ENCODE measurements at places on chromosomes 5 and 9. TPM values are rescaled to one million over a fixed set of nuclear protein-coding genes. Genes with fewer than 3 reads are reported as not detected.
A peak's percentile ranks its signal among the peaks of the same experiment; 100 is the strongest.

Gene OR1J2
- total RNA-seq, result not detected

Gene MYMK
- not detected for total RNA-seq

Gene SPINK6
- 0.89 TPM for total RNA-seq

Gene KIAA0825
- total RNA-seq, result 2.8 TPM

Gene TRIM23
- 23.2 TPM for total RNA-seq

Gene AP3B1
- 70.5 TPM for total RNA-seq

Gene SLC25A2
- total RNA-seq, result not detected

Gene ARHGEF39
- 3.6 TPM for total RNA-seq

Gene CARD6
- total RNA-seq, result 8.5 TPM

Gene FBP2
- total RNA-seq, result not detected

Gene PCDHA4
- total RNA-seq, result 1.9 TPM

Gene BTNL8
- total RNA-seq, result 0.71 TPM

Gene TRIM7
- 29.8 TPM for total RNA-seq

Gene IL7R
- total RNA-seq, result 114 TPM

Gene SLC38A9
- 33.1 TPM for total RNA-seq

DNA sequence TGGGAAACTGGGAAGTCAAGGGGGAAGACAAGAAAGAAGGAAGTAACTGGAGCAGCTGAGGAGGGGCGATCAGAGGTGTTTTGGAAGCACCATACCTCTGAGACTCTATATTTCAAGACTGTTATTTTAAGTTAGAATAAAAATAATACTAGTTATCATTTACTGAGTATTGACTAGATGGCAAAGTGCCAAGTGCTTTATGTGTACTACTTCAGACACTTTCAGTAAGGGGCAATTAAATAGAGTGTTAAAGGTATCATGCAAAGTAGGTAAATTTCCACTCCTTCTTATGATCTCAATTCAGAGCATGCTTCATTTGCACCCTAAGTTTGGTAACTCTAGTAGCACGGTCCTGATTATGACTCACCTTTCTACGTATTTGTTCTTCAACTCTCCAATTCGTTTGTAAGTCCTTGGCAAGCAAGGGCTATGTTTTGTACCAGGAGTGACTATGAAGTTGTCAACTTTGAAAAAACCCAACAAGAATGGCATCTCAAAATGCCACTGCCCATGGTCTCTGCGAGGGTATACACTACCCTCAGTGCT lies 152.4 kb upstream of the RAPGEF1 start:
- no peak for DNase-seq

- DNase-seq, result no peak
Measured at GRCh38 chr5:127826011-127826410, 122.8 kb downstream of the CCDC192 start.

DNA sequence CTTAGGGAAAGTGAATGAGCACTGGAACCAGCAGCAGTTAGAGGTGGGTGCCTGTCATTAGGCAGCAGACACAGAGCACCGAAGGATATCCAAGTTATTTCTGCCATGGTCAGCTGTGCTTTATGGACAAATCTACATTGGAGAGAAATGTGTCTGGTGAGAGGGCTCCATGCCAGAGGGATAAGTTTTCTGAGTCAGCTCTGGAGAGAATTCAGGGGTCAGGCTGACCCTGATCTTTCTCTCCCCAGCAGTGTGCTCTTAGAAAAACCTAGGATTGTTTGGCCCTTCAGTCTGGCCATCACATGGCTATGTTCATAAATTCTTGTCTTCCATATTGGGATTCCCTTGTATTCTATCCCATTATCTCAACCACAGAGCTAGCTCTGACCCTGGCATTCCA lies 8.9 kb upstream of the IL17B start:
- no peak for DNase-seq

GRCh38 chr9:100437860-100438805 lies 11.2 kb downstream of the MSANTD3 start:
- peak; percentile 70 for DNase-seq

- DNase-seq, result no peak
Measured at GRCh38 chr9:2055203-2055658, 40.1 kb downstream of the SMARCA2 start.

DNA sequence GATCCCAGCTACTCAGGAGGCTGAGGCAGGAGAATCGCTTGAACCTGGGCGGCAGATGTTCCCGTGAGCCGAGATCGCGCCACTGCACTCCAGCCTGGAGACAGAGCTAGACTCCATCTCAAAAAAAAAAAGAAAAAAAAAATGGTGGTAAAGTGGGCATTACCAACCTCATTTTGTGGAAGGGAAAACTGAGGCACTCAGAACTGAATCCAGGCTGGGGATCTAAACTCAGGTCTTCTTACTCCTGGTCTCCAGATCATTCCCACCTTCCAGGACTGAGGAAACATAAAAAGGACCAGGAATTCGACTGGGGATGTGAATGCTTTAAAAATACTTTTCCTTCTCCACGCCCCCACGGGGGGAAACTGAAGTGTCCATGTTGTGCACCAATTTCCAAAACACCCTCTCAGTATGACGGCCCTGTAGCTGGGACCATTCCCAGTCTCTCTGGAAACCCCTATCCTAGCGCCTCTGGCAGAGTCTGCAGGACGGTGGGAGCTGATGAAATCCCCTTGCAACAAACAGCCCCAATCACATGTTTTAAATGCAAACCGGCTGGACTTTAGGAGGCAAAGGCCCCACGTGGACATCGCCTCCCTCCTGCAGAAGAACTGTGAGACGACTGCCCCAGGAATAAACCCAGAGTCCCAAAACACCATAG lies 8.9 kb upstream of the AKNA start:
- no peak for DNase-seq

DNA sequence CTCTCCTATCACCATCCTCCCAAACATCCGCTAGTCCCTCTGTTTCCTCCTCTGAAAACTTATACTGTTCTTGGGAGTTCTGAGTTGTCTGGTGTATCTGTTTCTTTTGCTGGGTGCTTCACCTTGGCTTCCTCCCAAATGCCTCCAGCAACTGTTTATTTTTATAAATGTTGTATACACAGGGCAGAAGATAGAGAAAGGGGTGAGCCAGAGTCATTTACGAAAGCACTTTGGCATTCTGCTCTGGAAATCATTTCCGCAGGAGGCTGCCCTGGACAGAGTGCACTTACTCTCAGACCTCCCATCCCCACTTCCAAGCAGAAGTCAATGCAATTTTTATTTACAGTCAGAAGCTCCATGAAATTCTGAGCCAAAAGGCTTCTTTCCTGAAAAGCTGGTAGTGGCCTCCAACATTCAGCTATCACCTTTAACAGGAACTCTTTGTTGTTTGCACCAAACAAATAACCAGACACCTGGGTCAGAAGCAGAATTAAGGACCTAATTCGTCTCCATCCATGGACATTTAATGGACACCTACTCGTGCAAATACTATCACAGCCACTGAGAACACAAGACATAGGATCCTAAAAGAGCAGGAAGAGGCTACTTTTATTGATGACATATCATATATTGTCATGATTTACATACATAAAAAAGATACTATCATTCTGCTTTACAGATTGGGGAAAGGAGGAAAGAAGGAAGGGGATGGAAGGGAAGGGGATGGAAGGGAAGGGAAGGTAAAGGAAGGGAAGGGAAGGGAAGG lies 229.5 kb upstream of the PAPPA start:
- DNase-seq, result peak; percentile 50

- DNase-seq, result no peak
Measured at GRCh38 chr9:96177005-96177718, 124.8 kb downstream of the HSD17B3 start.

DNA sequence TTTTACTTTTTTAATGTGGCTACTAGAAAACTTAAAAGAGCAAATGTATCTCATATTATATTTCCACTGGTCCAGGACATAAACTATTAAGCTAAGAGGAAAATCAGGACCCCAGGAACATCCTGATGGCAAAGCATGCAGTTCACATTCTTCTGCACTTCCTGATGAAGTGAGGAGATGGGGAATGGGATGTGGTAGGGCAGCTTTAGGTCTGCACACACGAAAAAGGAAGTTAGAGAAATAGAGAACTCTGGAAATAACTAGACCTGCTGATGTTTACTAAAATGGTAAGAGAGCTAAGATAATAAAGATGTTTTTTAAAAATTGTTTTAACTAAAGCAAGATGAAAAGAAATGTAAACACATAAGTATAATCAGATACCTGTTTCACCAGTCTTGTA lies 39.7 kb upstream of the NIPBL start:
- DNase-seq, result no peak

DNA sequence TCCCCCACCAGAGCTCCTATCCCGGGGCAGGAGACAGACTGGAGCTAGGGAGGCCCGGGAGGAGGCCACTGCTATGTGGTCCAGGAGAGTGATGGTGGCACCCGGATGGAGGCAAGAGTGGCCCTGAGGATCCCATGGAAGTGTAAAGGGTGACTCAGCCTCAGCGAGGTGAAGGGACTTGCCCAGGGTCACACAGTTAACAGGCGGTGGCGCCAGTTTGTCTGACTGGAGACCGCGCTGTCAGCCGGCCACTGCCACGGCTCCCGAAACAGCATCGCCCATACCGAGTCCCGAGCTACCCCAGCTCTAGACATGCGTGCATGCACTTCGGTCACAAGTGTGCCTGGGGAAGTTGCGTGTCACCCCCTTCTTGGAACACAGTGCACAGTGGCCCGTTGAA lies 165.9 kb downstream of the GAPVD1 start:
- no peak for DNase-seq

DNA sequence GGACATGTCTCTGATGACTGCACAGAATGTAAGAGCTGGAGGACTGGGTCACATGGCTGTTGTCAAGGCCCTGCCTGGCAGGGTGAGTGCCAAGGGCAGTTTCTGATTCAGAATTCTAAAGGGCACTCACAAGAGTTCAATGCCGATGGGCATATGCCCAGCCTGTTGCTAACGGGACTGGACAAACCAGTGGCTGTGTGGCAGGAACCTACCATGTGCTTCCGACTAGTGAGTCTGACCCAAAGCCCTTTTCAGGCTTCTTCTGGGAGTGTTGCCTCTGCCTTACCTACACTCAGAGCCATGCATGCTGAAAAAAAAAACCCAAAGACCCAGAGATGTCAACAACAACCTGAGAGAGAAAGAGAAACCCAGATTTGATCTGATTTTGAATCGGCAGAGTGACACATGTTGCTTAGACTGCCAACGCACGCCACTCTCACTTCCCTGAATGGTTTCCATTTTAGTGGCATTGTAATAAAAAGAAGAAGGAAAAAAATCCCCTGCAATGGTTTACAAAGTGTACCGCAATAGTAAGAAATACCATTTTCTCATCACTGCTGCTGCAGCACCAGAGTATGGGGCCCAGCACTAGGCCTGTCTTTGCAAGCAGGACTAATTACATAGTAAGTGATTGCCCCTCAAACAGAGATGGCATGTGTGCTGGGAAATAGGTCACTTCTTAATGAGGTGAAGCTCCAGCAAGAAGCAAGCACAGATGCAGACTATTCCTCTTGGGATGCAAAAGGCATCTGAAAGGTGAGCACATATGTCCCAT lies 194.3 kb downstream of the PALM2AKAP2 start:
- no peak for DNase-seq

DNA sequence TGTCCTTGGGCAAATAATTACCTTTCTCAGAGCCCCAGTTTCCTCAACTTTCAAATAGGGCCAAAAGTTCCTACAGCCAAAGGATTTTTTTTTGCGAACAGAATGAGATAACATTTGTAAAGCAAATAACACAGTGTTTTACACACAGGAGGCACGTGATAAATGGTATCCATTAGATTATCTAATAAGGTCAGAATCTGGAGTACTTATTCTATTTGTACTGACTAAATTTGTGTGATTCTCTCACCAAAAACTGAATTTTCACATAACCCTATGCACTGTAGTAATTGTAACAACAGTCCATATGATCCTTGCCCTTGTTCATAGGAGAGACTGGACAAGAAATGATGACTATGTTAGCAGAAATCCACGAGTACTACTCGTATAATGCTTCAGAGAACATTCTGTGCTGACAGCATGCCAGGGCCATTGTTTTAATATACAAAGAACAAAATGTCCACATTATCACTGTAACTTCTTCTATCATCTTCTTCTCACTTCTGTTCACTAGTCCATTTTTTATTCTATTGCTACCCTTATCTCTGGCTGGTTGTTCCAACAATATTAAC lies 13.9 kb upstream of the FEM1C start:
- no peak for DNase-seq

- DNase-seq, result no peak
Measured at GRCh38 chr5:132098151-132098594, 24.6 kb downstream of the CSF2 start.

DNA sequence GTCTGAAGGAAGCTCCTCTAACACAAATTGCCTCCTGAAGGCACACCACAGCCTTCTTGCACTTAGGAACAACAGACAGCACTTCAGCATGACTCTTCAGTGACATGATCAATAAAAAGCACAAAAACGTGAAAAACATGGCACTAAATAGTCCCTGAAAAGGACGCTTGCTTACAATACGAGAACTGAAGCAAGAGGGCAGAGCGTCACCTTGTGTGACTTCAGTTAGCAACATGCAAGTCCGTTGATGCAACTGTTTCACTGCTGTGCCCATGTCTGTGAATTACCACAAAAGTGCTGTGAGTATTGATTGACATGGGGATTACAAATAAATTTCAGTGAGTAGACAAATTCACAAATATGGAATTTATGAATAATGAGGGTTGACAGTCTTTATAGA lies 219.9 kb upstream of the GAS1 start:
- no peak for DNase-seq

DNA sequence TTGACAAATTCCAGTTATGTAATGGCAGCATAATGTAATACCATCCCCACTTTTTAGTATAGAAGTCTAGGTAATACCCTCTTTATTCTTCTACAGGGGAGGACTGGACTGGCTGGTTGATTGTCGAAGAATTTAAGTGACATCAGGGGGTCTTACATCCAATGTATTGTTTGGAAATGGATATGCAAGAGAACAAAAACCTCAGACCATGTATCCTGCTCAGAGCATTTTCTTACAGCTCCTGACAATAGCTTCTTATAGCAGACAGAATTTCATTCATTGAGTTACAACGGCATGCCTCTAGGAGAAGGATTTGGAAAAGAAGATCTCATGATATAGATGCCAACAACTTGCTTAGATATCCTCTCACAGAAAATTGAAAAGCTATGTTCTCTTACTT lies 2032.3 kb downstream of the EFNA5 start:
- DNase-seq, result no peak

DNA sequence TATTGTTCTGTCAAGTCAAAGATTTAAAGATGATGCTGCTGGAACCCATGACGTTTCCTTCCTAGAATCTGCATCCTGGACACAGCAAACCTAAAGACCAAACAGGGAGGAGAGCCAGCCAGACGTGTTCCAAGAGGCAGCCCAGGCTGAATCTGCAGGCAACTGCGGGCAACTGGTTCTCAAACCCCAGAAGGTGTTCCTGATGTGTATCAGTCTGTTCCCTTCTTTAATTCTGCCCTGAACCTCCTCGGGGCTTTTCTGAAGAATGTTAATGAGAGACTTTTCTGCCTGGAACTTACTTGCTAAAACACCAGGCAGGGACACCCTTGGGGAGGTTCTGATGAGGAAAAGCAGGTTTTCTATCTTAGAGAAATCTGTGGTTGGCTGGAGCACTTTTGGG lies 132.8 kb upstream of the RETREG1 start:
- DNase-seq, result no peak

Measured in A172 (cell line).